Myocyte (in vitro differentiated cells): ENCODE measurements at places on chromosomes 6 and 20.

- no peak for DNase-seq
These were observed 7.2 kb upstream of the SYNJ2 start for GRCh38 chr6:157974341-157974894.

GRCh38 chr20:5797843-5798462 lies 47.8 kb downstream of the SHLD1 start:
- peak; percentile 73 for DNase-seq

- DNase-seq: peak; percentile 85
These were observed 71.1 kb downstream of the LAMA4 start for GRCh38 chr6:112183271-112183671.

DNA sequence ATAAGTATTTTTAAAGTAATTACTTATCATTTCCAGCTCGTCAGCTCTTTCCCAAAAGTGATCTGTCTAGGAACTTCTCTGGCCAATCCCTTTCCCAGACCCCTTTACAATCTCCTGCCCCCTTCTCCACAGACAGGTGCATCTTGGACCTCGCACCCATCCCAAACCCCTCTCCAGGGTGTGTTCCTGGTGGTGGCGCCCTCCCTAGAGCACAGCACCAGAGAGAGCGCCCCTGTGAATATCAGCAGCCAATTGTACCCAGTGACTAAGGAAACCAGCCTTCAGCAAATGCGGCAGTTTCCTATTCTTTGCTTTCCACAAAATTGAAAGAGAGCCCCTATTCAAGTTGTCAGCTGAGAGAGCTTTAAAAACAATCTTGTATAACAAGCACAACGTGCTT lies 157.7 kb downstream of the RNASET2 start:
- DNase-seq: no peak

GRCh38 chr20:57167971-57168701 lies 98.3 kb downstream of the BMP7 start:
- peak; percentile 20 for DNase-seq

- DNase-seq: no peak
These were observed 17.4 kb downstream of the CST4 start for GRCh38 chr20:23671479-23671878.

DNA sequence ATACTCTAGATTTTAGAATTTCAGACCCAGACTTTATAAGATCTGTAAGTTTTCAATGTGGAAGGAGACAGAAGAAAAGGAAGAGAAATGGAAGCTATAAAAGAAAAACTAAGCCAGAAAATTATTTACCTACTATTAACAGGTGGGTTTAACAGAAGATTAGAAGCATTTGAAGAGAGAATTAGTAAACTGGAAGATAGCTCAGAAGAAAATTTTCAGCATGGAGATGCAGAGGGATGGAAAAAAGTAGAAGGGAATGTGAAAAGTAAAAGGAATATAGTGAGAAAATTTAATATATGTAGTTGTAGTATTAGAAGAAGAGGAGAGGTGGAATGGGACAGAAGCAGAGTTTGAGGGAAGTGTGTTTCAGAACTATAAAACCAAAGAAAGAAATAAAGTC lies 56.1 kb downstream of the QKI start:
- DNase-seq: no peak

DNA sequence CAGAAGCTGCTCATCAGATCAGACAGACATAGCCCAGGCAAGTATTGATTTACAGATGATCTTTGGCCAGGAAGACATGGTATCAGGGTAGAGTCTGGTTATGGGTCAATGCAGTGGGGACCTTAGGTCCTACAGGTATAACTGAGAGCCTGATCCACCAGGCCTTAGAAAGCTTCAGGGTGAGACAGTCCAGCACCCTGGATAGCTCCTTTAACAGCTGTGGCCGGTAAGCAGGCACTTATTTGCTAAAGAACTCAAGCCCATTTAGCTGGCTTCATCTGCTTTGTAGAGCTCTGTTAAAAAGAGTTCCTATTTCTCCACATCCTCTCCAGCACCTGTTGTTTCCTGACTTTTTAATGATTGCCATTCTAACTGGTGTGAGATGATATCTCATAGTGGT lies 39.6 kb downstream of the ESR1 start:
- peak; percentile 75 for DNase-seq

- no peak for DNase-seq
These were observed 578.0 kb downstream of the DOK5 start for GRCh38 chr20:55053389-55053788.

GRCh38 chr6:149987602-149988107 lies 23.9 kb downstream of the ULBP1 start:
- no peak for DNase-seq

- DNase-seq: no peak
These were observed 18.4 kb downstream of the PDE7B start for GRCh38 chr6:135869857-135870256.

GRCh38 chr6:52547647-52548352 lies 29.1 kb downstream of the TRAM2 start:
- no peak for DNase-seq

GRCh38 chr6:148128014-148128730 lies 214.5 kb upstream of the SASH1 start:
- DNase-seq: no peak

DNA sequence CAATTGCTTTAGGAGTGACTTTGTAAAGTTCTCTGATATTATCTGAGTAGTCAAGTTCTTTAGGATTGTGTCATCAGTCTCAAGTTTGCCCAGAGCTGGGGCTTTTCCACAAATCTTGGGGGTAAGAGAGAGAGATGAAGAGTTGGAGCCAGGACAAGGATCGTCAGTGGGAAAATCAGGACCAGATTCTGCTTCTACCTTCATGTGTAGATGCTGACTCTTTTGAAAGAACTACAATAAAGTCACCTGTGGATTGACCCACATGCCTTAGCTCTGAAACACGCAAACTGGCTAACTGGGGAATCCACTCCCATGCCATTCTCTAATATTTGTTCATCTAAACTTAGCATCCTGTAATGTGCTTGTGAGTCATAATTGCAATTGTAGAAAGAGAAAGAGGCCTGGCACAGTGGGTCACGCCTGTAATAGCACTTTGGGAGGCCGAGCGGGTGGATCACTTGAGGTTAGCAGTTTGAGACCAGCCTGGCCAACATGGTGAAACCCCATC lies 15.6 kb upstream of the BICRAL start:
- DNase-seq: peak; percentile 90

- no peak for DNase-seq
These were observed 323.4 kb downstream of the BTBD3 start for GRCh38 chr20:12241065-12241464.

DNA sequence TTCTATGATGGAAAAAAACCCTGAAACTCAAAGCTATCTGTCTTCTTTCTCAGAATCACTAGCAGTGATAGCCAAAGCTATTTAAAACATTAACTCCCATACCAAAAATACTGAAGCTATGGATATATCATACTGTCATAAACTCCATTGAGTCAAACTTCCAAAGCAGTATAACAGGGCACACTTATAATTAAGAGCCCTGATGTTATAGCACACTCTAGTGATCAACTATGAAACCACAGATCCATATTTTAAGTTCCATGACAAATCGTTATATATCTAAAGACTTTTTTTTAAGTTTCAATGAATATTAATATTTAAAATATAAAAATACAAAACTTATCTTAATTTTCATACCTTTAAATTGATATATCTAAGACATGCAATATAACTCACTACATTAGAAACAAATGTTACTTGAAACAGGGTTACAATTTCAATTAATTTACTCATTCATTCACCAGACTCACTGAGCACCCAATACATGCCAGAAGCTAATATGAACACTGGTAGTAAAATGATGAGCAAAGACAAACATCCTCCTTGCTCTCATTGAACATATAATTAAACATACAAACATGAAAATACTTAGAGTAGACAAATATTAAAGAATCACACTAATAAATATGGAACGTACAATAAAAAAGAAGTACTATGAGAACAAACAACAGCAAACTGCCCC lies 69.3 kb downstream of the IBTK start:
- peak; percentile 32 for DNase-seq

DNA sequence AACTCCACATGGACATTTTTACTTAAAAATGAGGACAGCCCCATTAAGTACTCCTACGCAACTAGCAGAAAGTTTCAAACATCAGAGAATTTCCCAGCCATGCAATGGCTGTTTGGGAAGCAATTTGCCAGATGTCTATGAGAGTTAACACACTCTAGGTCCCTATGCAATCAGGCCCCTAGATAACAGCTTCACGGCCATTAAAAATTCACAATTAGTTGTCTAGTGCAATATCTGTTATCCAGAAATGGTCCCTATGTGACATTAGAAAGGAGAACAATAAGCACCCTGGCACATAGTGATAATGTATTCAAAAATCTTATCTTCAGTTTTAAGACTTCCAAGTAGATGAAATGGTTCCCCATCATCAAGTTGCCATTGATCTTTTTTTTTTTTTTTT lies 174.3 kb upstream of the NRSN1 start:
- DNase-seq: no peak

- peak; percentile 83 for DNase-seq
These were observed 52.8 kb downstream of the GTF2H5 start for GRCh38 chr6:158220786-158221442.

DNA sequence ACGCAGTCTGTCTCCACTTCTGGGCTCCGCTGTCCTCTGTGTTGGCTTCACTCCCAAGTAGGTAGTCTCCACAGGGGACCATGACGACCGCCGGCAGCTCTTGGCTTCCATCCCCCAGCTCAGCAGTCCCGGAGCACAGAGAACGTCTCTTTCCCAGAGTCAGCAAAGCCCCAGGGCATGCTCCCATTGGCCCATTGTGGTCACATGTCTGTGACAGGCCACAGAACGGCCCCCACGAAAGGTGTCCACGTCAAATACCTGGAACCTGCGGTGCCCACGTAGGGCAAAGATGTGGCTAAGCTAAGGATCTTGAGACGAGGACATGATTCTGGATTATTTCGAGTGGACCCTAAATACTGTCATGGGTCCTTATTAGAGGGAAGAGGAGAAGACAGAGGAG lies 438.4 kb upstream of the SULF2 start:
- DNase-seq: no peak

GRCh38 chr6:141969201-141969600 lies 163.5 kb upstream of the GJE1 start:
- DNase-seq: no peak

- DNase-seq: no peak
These were observed 8.3 kb upstream of the AVP start for GRCh38 chr20:3092611-3093379.
